H9 (cell line): ENCODE measurements at places on chromosomes 1 and 21.

- no peak for DNase-seq
Observed at GRCh38 chr1:6554907-6555778, at the start of gene TAS1R1. TAS1R1 (plus strand) TSS chr1:6555307; CDS start chr1:6555374, 67 bp downstream.

GRCh38 chr1:75126611-75127101 is 7.5 kb upstream of the LHX8 start:
- DNase-seq, result no peak

DNA sequence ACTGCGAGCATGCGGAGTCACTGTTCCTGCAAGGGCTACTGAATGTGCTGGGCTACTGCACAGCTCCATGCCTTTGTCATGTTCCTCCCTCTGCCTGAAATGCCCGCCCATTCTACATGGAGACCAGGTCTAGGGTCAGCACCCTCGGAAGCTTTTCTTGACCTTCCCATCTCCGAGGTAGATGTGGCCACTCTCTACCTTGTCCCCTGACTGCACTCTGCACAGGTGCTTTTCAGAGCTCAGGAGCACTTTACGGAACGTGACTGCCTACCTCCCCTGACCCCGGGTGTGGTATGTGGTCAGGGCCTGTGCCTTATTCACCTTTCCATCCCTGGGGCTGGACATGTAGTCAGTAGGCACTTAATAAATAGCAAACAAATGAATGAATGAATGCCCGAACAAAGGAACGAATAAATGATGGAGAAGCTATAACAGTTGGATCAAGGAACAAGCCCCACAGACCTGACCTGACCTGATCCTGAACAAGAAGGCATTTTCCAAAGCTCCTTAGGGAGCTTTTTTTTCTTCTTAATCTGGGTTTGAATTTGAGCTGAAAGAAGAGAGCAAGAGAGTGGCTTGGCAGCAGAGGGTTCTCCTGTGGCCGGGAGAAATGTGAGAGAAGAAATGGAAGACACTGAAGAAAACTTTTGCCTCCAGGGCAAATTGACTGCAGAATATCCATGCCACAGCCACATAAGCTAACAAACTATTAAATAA is 7.9 kb downstream of the RD3 start:
- DNase-seq, result no peak

- DNase-seq, result no peak
Observed at GRCh38 chr1:245000872-245001188, 136.5 kb upstream of the HNRNPU start.

GRCh38 chr1:92066321-92066720 is 8.9 kb downstream of the SETSIP start:
- no peak for DNase-seq

- no peak for DNase-seq
Observed at GRCh38 chr21:46061950-46062349, 36.0 kb upstream of the COL6A2 start.

- no peak for DNase-seq
Observed at GRCh38 chr1:20470194-20470593, 15.8 kb downstream of the CAMK2N1 start.

GRCh38 chr1:177273141-177273540 is 102.4 kb downstream of the BRINP2 start:
- DNase-seq, result no peak

- no peak for DNase-seq
Observed at GRCh38 chr1:32948905-32949304, 15.7 kb downstream of the RNF19B start.

DNA sequence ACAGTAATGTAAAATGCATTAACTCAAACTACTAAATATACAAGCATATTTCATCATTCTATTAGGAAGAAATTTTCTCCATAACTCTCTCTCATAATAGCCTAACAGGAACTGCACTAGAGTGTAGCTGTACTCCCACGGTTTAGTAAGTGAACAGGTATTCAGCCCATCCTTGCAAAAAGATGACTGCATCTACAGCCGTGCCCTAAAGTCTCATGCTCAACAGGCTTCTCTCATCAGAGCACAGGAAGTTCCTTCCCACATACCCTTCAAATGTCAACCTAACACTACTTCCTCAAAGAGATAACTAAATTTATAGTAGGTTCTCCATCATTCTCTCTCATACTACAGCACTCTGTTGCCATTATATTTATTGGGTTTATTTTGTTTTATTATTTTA is 251.6 kb downstream of the AKT3 start:
- DNase-seq, result no peak

DNA sequence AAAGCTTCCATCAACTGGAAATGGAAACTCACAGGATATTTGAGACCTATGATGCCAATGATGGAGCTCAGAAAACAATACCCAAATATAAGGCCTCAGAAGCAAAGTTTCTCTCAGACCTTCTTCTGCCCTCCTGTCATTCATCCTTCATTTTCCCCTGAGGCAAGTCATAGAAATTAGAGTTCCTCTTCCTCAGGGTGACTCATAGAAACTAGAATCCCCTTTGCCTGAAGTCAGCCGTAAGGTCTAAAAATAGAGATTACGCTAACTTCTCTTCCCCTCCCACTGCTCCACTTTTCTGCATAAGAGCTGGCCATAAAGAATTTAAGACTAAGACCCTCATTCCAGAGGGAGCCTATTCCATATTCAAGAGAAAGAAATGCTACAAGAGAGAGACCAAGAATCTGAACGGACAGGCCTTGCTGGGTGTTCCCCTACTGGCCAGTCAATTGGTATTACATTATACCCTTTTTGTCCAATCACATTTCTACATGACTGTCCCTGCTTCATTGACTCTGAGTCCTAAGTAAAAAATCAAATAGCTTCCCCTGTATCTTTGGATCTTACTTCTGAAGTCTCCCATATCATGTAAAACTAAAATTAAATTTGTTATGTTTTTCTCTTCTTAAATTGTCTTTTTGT is 994.9 kb downstream of the ADGRL2 start:
- no peak for DNase-seq

- no peak for DNase-seq
Observed at GRCh38 chr1:156148216-156148615, 5.2 kb upstream of the SEMA4A start.

- peak; percentile 75 for DNase-seq
Observed at GRCh38 chr1:225877580-225877979, 4.6 kb downstream of the TMEM63A start.

GRCh38 chr1:78153092-78153736 is 107.4 kb downstream of the GIPC2 start:
- no peak for DNase-seq
